ENCODE measurements at places on chromosomes 2 and 18.
A peak's percentile ranks its signal among the peaks of the same experiment; 100 is the strongest.

- no peak for DNase-seq
These were observed 202.3 kb upstream of the TCF4 start for GRCh38 chr18:55790296-55790695.

- no peak for DNase-seq
These were observed 44.9 kb upstream of the ITPRID2 start for GRCh38 chr2:181846399-181847197.

DNA sequence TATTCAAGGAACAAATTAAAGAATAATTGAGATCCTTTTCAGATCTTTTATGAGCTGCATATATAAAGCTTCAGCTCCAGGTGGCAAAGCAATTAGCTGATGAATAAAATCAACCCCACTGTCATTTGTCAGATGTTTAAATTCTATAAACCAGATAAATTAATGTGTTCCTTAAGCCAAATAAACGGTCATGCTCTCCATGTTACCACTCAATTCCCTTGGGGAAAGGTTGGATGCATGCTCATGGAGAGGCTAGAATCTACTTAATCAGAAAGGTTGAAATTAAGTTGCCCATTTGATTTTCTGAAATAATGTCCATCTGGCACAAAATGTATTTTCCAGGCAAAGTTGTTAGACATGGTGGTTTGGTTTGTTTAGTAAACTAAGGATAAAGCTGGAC, 282.5 kb upstream of the SPRED2 start:
- DNase-seq = no peak

- DNase-seq = no peak
These were observed 89.9 kb downstream of the PTPRM start for GRCh38 chr18:7657050-7657449.

GRCh38 chr2:20226152-20226545, 1.2 kb upstream of the SDC1 start:
- no peak for DNase-seq

DNA sequence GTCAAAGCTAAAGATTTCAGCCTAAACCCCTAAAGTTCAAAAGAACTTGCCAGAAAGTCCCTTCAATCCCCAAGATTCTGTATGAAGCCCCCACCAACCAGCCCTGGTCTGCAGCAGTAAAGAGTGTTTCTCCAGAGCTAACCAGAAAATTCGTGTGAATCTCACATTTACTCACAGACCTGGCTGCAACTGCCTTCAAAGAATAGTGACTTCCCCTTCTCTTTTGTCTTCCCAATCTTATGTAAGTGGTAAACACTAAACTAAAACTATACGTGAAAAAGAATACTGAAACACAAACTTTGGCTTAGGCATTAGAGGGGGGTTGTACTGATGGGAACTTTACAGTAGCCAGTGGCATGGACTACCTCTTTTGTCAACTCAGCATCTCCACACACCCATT, 50.6 kb upstream of the SETBP1 start:
- no peak for DNase-seq

DNA sequence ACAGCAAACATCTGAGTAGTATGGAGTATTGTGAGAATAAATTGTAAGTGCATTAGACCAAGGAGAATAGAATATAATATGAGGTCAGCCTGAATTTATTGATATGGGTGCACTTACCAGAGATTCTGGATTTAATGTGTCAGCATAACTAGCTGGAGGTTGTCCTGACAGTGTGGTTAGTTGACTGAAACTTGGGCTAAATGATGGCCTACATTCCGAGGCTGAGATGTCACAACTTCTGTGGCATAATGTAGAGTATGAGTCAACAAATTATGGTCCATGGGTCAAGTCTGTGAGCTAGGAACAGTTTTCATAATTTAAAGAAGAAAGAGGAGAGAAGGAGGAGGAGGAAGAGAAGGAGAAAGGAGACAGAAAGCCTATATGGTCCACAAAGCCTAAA, 127.6 kb downstream of the QPCT start:
- DNase-seq = no peak

DNA sequence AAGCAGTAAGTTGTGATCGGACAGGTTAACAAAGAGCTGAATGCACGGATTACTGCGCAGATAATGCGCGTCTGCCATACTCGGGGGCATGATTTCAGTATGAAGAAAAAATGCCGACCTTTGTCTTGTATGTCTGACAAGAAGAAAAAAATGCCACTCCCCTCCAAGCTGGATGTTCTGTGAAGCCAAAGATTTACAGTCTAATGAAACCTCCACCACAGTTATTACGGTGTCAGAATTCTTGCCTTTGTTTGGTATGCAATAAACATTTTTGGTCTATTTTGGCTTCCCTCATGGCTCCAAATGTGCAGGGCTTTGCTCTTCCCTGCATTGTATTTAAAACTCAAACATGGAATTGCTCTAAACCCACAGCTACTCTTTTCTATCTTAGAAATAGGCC, 72.2 kb upstream of the THUMPD2 start:
- DNase-seq = no peak

GRCh38 chr2:97982621-97983020, 13.1 kb downstream of the TMEM131 start:
- no peak for DNase-seq

GRCh38 chr2:240922982-240923537, 16.9 kb downstream of the CROCC2 start:
- DNase-seq = no peak

- no peak for DNase-seq
These were observed 229.3 kb downstream of the HNMT start for GRCh38 chr2:138193416-138194213.

DNA sequence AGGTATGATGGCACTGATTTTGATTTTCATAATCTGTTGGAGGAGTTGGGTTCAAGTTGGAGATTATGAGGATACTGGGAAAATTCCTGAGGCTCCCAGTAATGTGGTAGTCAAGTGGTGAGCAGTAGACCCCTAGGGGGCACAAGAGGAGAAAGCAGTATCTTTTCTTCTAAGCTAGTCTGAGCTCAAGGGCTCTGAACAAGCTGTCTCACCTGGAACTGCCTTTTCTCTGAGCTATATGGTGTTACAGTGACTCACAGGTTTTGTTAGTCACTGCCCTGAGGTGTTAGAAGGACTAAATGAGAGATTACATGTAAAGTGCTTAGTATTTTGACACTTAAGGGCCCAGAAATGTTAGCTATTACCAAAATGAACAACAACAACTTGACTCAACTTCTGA, 42.2 kb downstream of the CD302 start:
- no peak for DNase-seq

DNA sequence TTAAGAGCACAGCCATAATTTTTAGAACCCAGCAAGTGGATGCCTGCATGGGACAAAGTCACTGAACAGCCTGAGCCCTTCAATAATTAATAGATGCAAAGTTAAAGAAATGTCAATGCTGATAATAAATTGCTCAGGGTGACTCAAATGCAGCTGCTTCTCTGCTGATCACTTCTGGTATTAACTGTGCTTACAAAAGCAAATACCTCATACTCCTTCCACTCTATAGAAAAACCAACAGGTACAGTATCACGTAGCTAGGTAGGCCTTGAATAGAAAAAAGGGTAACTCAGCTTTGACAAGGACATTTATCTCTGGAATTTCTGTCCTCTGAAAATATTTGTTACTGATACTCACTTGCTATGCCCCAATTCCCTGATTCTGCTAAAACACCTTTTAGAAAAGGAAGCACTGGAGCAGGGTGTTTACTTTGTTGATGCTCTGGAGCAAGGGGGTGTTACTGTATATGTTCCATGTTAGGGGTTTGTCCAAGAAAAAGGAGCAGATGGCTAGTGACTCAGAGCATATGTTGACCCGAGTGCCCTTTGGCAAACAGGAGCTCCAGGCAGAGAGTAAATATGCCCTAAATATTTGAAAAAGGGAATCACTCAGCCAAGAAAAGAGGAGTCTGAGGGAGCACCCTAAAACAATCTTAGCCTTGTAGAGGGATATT, 59.1 kb upstream of the RTN4 start:
- DNase-seq = no peak

GRCh38 chr2:105872142-105872728, 127.5 kb downstream of the NCK2 start:
- DNase-seq = no peak

- no peak for DNase-seq
These were observed 1.8 kb downstream of the KIF5C start for GRCh38 chr2:148876595-148877402.

DNA sequence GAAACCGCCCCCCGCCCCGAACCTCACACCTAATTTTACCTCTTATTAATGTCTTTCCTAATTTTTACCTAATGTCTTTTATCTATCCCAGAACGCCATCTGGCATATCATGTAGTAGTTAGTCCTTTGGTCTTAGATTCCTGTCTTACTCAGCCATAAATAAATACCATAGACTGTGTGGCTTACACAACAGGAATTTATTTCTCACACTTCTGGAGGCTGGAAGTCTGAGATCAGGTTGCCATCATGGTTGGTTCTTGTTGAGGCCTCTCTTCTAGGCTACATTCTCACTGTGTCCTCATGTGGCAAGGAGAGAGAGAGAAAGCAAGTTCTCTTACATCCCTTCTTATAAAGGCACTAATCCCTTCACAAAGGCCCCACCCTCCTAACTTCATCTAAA, 46.8 kb downstream of the RHBDD1 start:
- DNase-seq = no peak

DNA sequence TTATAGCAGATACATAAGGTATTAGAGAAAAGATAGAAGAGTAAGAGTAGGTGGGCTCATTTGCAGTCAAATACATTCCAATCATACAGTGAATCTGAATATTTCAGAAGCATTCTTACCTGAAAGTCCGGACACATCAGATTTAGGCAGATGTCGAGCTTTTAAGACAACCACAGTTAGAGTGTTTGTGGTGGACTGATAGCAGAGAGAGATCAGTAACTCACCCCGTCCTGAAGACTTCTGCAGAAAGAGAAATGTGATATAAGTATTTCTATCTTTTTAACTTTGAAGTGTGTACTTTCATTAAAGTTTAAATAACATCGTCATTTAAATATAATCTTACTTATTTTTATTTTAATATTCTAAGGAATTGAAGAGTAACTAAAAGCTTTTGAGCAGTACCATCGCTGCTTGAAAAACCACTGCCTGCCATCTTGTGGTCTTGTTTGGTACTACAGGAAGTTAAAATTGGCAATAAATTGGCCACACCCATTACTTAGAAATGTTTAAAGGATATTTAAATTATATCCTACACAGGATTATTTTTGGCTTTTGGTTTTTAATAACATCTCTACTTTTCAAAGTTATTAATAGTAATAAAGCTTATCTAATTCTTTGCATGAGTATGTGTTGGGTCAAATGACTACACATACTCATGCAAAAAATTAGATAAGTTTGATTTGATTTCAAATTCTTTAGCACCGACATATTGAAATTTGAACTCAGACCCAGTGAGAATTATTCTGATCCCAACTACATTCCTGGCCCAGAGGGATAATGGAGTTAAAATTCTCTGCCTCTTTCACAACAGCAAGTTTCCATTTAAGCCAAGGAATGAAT, 5.5 kb downstream of the SYT4 start:
- peak; percentile 0 for DNase-seq

GRCh38 chr2:223855426-223855825, 18.0 kb upstream of the AP1S3 start:
- no peak for DNase-seq

- DNase-seq = peak; percentile 24
These were observed 112.4 kb upstream of the ZNF236 start for GRCh38 chr18:76709659-76710645.

DNA sequence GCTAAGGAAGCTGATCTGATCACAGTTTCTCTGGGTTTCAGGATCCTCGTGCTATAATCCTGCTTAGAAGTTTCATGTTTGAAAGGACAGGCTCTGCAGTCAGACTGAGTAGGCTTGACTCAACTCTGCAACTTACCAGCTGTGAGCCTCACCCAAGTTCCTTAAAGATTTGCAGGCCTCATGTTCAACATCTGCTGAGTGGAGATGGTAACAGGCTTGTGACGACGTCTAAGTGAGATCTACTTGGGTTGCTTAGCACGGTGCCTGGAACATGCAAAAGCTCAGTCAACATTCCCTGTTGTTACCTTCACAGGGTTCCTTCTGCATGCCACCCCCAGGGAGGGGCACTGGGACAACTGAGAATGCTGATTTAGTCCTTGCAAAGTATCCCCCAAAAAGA, 164.2 kb downstream of the C1D start:
- no peak for DNase-seq

- DNase-seq = no peak
These were observed 516.2 kb upstream of the MYT1L start for GRCh38 chr2:2847209-2847676.

- DNase-seq = no peak
These were observed 41.1 kb downstream of the ACOXL start for GRCh38 chr2:110773401-110773921.

DNA sequence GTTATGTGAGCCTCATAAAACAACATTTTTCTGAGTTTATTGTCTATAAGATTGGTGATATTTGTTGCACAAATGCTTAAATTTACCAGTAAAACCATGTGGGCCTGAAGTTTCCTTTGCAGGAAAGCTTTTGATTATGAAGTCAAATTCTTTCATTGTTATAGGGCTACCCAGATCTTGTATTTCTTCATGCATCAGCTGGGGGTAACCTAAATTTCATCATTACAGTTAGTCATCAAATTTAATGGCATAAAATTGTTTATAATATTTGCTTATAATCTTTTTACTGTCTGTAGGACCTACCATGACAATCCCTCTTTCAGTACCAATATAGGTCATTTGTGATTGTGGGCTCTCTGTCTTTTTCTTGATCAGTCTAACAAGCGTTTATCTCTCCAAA, 47.8 kb downstream of the SMAD2 start:
- no peak for DNase-seq

GRCh38 chr2:157024129-157024528, 233.4 kb upstream of the GALNT5 start:
- no peak for DNase-seq

GRCh38 chr2:46342566-46343315, 45.5 kb downstream of the EPAS1 start:
- DNase-seq = no peak

DNA sequence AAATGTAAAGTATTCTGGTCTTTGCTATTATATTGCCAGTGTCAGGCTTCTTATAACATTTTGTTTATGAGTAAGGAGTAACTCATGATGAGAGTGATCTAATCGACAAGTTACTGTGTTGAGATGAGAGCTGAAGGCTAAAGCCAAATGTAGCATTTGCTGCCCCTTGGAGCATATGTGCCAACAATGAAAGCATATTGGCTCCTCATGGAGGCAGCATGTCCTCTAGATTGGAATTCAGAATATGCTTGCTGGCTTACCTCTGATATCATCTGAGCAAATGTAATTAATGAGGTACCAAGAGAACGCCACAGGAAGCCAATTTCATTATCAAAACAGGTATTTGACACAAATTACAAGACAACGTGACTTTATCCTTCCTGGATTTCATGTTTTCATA, 781.1 kb upstream of the FSHR start:
- DNase-seq = no peak

DNA sequence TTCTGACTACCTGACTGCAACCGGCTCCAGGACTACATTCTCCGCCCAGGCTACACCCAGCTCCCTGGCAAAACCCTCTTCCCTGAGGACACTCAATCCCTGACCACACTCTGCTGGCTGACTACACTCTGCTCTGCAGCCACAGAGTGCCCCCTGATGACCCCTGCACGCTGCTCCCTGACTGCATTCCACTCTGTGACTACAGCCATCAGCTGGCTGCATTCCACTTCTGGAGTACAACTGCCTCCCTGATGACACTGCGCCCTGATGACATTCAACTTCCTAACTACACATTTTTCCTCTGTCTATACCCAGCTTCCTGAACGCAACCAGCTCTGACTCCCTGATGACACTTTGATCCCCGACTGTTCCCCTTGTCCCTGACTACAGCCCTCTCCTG, 71.3 kb upstream of the NRXN1 start:
- DNase-seq = no peak

- DNase-seq = no peak
These were observed 185.2 kb downstream of the ZFP36L2 start for GRCh38 chr2:43041173-43041591.
